Activated CD8-positive, alpha-beta T cell treated with anti-CD3 and anti-CD28 coated beads for 36 hours (primary cell): ENCODE measurements at places on chromosomes 2 and 18. TPM values are rescaled to one million over a fixed set of nuclear protein-coding genes. Genes with fewer than 3 reads are reported as not detected.
A peak's percentile ranks its signal among the peaks of the same experiment; 100 is the strongest.

DNA sequence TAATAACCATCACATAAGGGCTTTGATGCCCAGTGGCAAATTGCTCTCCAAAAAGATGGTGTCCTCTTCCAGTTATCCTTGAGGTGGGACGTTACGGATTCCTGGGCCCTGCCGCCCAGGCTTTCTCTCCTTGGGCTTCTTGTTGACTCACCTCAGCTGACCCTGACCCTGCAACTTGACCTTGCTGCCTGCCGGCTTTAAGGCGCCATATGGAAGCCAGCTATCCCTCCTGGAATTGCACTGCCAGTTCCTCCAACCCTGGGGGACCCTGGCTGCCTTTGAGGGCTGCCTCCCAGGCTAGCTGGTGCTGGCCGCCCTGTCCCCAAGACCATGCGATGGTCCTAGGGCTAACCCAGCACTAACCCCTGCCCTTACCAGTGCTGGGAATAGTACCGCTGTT is 28.3 kb upstream of the B3GNT7 start:
- H3K36me3 ChIP-seq, result no peaks in the 10 kb centered on the region
- no peaks in the 10 kb centered on the region for H3K27me3 ChIP-seq
- H3K4me1 ChIP-seq, result peaks cover 7% of the 10 kb centered on the region
- H3K4me3 ChIP-seq, result no peak overlapping the region
- no peak overlapping the region for H3K27ac ChIP-seq
- no peak for DNase-seq

- DNase-seq, result no peak
- no peak overlapping the region for H3K4me3 ChIP-seq
- no peaks in the 10 kb centered on the region for H3K27me3 ChIP-seq
- peaks cover 4% of the 10 kb centered on the region for H3K4me1 ChIP-seq
- no peak overlapping the region for H3K27ac ChIP-seq
Measured at GRCh38 chr18:79819968-79820351, 22.2 kb downstream of the KCNG2 start.

GRCh38 chr2:182870227-182870626 is 3.8 kb upstream of the FRZB start:
- no peak overlapping the region for H3K27ac ChIP-seq
- no peak overlapping the region for H3K4me3 ChIP-seq
- H3K36me3 ChIP-seq, result no peaks in the 10 kb centered on the region
- peaks cover 11% of the 10 kb centered on the region for H3K4me1 ChIP-seq
- peak; percentile 38 for DNase-seq
- peaks cover 45% of the 10 kb centered on the region for H3K27me3 ChIP-seq

GRCh38 chr2:235535423-235536130 is 41.7 kb downstream of the AGAP1 start:
- no peak for DNase-seq
- no peaks in the 10 kb centered on the region for H3K36me3 ChIP-seq
- no peak overlapping the region for H3K27ac ChIP-seq
- no peaks in the 10 kb centered on the region for H3K4me1 ChIP-seq
- H3K27me3 ChIP-seq, result no peaks in the 10 kb centered on the region
- H3K4me3 ChIP-seq, result no peak overlapping the region

GRCh38 chr2:9230051-9230802 is 23.6 kb downstream of the ASAP2 start:
- no peak overlapping the region for H3K4me3 ChIP-seq
- no peak for DNase-seq
- no peak overlapping the region for H3K27ac ChIP-seq
- no peaks in the 10 kb centered on the region for H3K36me3 ChIP-seq

Gene EVX2
- total RNA-seq, result not detected

Gene CPLX4
- total RNA-seq, result not detected

Gene UCN
- 2.5 TPM for total RNA-seq
